ENCODE measurements at places on chromosomes 13 and 19.

DNA sequence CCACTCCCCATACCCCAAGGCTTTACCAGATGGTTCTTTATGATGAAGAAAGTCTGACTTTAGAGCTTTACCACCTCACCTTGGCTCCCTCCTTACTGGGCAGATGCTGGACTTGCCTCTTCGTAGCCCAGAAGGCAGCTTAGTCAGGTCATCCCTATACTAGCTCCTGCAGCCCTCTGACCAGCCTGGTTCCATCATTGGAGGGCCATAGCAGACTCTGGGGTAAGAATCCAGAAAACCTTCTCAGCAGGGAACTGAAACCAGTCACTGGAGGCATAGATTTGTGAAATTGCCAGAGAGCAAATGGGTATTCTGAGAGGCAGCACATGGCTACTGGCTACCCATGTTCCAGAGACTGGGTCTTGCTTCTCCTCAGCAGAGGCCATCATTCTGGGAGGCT, 21.8 kb upstream of the ZNF492 start:
- no peak for DNase-seq

- DNase-seq: no peak
Observed at GRCh38 chr19:53485046-53486004, 17.8 kb downstream of the ZNF813 start.

DNA sequence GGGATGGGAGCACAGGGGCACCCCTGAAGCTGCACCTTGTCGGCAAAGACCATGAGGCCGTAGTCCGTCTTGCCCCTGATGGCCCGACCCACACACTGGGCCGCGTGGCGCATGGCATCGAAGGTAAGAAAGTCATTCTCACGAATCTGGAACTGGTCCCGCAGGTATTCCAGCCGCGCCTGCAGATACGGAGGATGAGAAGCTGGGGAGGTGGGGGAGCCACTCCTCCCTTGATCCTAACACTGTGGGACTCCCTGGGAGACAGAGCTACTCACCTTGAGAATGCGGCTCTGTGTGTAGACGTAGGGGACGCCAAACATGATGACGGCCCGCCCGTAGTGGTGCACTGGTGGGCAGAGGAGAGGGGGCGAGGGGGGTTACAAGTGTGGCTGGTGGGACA, 11.9 kb downstream of the KLC3 start:
- no peak for DNase-seq

GRCh38 chr13:40434516-40435397, 231.7 kb downstream of the FOXO1 start:
- no peak for DNase-seq

DNA sequence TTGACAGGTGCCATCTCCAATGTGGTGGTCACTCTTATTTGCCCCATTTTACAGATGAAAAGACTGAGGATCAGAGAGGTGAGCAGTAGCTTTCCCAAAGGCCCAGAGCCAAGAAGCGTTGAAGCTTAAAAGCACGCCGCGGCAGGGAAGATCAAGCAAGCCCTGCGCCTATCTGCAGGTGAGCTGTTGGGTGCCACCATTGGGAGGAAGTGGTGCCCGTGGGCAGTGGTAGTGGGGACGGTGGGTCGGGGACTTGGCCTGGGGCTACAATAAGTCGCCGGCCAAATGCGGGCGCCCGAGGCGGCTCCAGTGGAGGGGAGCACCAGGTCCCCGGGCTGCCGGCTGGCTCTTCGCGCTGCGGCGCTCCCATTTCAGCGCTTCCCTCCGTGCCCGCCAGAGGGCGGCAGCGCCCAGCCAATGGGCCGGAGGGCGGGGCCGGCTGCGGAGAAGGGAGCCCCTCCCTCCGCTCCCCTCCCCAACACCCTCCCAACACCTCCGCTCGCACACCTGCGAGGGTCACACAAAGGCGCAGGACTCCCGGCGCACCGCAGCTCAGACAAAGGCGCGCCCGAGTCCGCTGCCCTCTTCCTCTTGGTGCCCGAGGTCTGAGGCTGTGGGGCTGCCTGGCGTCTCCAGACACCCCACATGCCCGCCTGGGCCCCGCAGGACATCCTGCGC, 744 bp upstream of the POU2F2 start:
- peak; percentile 73 for DNase-seq

GRCh38 chr19:17555929-17556813, 722 bp downstream of the COLGALT1 start:
- peak; percentile 14 for DNase-seq

GRCh38 chr19:1102407-1103131, 1.2 kb upstream of the GPX4 start:
- no peak for DNase-seq

DNA sequence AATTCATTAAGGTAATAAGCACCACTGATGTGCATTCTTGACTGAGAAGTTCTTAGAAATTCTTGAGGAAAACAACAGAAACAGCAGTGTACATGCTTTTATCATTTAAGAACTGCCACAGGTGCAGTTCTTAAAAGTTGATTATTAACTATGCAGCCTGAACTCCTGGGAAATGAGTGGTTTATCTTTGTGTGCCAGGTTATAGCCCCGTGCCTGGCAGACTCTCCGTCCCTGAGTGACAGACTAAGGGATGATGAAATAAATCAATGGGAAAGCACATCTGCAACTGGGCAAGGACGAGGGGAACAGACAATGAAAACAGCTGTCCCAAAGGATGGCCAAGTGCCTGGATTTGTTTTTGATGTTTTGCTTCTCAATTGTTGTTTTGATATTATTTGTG, 84.4 kb upstream of the SPATA13 start:
- no peak for DNase-seq

DNA sequence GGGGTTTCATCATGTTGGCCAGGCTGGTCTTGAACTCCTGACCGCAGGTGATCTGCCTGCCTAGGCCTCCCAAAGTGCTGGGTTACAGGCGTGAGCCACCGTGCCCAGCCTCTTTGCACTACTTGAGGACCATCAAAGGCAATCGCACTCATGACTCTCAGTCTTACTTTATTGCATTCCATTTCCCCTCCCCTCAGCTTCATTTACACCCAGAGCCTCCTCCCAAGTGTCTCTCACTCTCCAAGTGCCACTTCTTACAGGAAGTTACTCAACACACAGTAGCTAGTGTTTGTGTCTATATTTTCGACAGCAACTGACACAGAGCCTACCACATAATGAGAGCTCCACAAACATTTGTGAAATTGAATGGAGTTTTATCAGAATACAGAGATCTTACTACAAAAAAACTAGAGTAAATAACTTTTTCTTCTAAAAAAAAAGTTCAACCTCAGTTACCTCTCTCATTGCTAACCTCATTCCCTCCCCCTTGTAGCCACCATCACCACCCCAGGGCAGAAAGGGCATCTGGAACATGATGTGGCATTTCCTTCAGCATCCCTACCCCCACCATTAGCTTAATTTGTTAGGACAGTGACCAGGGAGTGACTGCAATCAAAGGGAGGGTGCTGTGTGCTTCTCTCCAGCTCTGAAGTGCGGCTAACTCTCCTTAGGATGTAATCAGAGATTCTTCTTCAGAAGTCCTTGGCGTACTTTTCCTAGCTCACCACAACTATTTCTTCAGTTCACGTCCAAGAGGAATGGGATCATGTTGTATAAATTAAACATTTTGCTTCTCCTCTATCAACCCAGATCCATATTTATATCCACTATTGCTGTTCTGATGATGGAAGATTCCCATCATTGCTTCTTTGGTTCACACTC, 17.0 kb upstream of the RUBCNL start:
- no peak for DNase-seq

- no peak for DNase-seq
Observed at GRCh38 chr19:18506101-18506930, 15.6 kb downstream of the ELL start.

- no peak for DNase-seq
Observed at GRCh38 chr13:110445722-110446574, 115.6 kb downstream of the RAB20 start.

DNA sequence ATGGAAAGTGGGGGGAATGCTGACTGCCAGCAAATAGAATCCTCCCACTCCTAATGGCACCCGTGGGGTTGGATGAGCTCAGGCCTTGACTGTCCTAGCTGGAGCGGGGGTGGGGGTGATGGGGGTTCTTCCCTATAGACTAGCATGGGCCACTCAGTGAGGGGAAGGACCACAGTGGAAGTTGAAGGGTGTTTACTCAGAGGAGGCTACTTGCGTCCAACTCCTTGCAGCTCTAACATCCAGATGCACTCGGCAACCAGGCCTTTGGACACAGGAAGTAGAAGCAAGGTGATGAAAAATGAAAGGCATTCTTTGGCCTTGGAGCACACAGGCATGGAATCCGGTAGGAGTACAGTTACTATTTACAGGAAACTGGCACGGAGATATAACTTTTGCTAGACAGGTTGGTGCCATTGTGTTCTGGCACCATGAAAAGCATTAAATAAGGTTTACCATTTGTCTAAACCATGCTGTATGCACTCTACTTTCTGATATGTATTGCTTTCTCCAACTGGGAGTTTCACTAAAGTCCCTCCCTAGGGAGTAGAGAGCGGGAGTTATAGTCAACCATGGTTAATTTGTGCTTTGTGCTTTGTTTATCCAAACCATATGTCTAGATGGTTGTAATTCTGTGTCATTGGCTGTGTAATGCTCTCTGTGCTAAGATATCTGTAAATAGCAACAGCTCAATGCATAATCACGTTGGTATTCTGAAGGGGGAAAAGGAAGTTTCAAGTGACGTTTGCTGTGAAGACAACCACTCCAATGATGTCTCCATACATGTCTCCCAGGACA, 125.3 kb downstream of the TSHZ3 start:
- no peak for DNase-seq

DNA sequence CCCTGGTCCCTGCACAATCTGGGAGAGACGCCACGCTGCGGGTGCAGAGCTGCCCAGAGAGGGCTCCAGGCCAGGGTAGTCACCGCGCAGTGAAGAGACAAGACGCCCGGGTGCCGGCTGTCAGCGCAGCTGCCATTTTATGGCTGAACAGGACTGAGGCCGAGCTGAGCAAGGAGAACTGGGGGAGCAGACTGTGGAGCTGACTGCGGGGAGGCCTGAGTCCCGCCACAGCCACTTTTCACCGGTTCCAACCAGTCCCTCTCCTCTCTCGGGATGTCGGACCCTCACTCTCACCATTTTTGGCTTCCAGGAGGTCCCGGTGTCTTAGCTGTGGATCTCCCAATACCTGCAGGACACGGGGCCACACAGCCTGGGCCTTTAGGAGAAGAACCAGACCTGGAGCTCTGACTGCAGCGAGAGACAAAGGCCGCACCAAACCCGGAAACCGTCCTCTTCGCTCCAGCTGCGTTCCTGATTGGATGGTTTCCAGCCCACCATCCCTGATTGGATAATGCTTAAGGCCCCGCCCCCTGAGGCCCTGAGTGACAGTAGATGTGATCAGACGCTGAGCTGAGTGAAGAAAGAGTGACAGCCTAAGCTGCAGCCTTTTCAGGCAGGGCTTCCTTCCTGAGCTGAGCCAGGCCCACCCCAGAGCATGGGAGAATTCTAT, at the start of gene ZNF626:
ZNF626 (minus strand) TSS at position 422 of the 670 bp plus-strand sequence; CDS start at position 297, 125 bp downstream.
- DNase-seq: peak; percentile 71

- no peak for DNase-seq
Observed at GRCh38 chr19:45769821-45770191, 754 bp upstream of the SIX5 start.

GRCh38 chr19:28463493-28464053, 749.4 kb downstream of the UQCRFS1 start:
- DNase-seq: no peak

- no peak for DNase-seq
Observed at GRCh38 chr13:33227927-33228647, 57.5 kb downstream of the STARD13 start.

DNA sequence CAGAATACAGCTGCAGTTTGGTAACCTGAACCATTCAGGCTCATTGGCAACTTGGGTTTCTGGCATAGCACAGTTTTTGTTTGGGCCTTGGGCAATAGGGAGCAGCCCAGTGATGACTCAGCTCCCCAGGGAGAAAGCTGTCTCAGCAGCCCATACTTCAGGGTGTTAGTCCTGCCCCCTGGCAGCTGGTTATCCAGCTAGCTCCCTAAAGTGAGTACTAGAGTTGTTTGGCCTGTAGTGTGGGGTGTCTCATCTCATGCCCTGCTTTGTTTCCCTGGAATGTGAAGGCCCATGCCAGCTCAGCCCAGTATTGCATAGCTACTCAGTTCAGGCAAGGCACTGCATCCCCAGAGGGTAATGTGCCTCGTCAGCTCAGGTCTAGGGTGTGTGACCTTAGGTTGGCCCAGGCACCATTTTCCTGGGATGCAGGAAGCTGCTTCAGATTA, 18.2 kb upstream of the ZNF543 start:
- no peak for DNase-seq

- no peak for DNase-seq
Observed at GRCh38 chr19:31675193-31675913, 326.1 kb upstream of the TSHZ3 start.

DNA sequence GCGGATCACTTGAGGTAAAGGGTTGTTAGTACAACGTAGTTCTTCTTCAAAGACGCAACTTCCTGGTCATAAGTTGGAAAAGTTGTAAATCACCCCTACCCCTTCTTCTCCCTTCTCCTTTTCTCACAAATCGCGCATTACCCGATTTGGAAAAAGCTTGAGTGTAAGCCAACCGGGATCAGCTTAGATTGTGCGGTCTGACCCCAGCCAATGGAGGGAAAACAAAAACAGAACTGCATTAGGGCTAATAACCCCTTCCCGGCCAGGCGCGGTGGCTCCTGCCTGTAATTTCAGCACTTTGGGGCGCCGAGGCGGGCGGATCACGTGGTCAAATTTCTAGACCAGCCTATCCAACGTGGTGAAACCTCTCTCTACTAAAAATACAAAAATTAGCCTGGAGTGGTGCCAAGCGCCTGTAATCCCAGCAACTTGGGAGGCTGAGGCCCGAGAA, 806 bp downstream of the ZNF90 start:
- DNase-seq: no peak

GRCh38 chr19:40613690-40614621, 12.8 kb downstream of the LTBP4 start:
- peak; percentile 87 for DNase-seq

DNA sequence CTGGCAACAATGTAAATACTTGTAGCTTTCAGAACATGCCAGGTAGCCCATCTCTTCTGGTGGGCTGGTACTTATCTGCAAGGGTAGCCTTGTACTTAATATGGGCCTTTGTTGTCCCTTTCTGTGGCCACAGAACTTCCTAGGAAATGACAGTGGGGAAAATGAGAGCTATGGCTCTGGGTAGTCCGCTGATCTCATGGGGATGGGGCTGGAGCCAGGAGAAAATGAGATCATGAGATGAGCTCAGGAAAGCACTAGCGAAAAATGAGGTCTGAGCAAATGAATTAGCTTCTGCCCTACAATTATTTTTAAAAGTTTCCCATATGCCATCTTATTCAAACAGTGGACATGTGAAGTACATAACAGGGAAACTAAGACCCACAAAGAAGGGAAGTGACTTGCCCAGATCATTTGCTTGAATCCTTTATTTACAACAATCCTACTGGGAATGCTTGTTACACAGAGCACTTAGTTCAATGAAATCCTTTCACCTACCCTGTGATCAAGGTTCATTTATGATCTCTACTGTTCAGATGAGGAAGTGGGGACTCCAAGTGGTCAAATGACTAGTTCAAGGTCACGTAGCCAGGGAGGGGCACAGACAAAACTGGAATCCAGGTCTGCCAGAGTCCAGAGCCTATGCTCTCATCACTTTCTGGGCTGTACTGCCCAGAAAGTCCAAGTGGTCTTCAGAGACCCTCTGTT, 87.1 kb downstream of the PTPRS start:
- no peak for DNase-seq

- DNase-seq: no peak
Observed at GRCh38 chr13:82702513-82702912, 1179.8 kb downstream of the SLITRK1 start.

- no peak for DNase-seq
Observed at GRCh38 chr19:29372921-29373797, 152.6 kb upstream of the VSTM2B start.
